Activated gamma-delta T cell treated with anti-CD3 and anti-CD28 coated beads, Interleukin-2, amount 50 U/mL, for 16 hours (primary cell): ENCODE measurements at places on chromosomes 2 and 18.

GRCh38 chr2:5315512-5315911 lies 376.7 kb upstream of the SOX11 start:
- DNase-seq: no peak

DNA sequence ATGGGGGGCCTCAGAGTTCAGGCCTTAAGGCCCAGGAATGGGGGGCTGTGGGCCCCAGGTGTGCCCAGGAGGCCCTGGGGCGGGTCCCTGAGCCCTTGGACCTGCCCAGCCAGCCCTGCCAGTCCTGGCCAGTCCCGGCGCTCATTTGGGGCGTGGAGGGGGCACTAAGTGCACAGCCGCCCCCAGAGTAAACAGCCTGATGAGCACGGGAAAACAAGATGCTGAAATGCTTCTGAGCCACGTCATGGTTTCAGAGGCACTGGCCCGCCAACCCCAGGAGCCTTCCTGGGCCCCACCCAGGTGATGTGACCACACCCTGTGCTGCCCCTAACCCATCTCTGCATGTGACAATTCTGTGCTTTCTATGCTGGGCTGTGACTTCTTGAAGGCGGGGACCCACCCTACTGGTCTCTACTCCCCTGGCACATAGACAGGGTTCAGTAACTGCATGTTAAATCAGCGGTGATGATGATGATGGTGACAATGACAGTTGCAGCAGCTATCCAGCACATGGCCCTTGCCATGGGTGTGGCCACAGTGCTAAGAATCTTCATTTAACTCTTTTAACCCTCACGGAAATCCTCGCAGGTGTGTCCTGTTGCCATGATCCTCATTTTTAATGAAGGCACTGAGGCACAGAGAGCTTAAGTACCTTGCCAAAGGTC lies 28.1 kb upstream of the ASPRV1 start:
- no peak for DNase-seq

DNA sequence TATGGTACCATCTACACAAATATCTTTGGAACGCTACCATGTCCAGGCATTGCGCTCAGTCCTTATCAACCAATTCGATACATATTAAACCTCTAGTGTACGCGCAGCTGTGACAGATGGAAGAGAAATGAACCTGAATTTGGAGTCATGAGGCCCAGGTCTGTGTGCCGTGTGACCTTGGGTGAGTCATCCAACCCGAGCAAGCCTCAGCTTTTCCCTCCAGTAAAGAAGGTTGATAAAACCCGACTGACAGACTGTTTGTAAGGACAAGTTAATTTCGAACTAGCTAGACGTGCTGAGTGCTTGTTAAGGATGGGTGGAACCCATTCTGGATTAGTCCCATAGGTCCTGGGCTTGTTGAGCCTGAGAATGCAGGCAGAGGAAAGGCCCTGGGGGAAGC lies 28.2 kb downstream of the GREB1 start:
- no peak for DNase-seq

DNA sequence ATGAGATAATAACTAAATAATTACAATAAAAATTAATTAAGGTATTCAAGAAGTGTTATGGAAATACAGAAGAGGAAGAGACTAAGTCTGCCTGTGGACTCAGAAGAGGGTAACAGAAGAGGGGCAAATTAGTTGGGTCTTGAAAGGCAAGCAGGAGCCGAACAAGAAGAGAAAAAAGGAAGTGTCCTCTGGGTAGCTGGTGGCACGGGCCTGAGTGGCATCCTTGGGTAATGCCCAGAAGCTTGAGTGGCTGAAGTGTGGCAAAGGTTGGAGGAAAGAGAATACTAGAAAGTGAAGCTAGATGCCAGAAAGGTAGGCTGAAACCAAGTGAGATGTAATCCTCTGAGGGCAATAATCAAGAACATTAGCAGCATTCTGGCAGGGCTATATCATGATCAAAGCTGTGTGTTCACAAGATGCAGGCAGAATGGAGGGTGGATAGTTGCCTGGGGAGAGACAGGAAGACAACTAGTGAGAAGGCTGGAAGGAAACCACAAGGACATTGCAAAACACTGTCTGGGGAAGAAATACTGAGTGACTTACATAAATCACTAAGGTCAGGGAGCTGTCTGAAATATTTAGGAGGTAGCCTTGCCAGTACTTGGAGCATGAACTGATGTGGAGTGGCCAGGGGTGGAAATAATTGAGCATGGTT lies 16.2 kb downstream of the DOCK10 start:
- no peak for DNase-seq

- no peak for DNase-seq
Observed at GRCh38 chr18:9000733-9001132, 101.8 kb upstream of the NDUFV2 start.

DNA sequence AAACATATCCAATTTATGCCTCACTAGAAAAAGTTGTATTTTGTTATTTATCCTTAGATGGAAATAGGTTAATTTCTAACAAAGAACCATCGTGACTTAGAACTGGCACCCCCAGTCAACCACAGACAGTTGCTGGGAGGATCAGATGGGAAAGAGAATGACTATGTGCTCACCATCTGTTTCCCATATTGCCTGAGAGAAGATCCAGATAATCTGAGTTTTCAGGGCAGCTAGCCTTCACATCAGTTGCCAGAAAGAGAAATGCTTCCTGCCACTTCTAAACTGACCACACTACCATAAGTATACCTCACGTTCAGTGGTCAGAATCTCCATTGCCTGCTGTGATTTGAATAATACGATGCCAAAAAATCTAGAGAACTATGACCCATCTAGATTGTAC lies 28.4 kb upstream of the NEB start:
- DNase-seq: no peak

- no peak for DNase-seq
Observed at GRCh38 chr2:60699617-60700016, 56.5 kb upstream of the PAPOLG start.

DNA sequence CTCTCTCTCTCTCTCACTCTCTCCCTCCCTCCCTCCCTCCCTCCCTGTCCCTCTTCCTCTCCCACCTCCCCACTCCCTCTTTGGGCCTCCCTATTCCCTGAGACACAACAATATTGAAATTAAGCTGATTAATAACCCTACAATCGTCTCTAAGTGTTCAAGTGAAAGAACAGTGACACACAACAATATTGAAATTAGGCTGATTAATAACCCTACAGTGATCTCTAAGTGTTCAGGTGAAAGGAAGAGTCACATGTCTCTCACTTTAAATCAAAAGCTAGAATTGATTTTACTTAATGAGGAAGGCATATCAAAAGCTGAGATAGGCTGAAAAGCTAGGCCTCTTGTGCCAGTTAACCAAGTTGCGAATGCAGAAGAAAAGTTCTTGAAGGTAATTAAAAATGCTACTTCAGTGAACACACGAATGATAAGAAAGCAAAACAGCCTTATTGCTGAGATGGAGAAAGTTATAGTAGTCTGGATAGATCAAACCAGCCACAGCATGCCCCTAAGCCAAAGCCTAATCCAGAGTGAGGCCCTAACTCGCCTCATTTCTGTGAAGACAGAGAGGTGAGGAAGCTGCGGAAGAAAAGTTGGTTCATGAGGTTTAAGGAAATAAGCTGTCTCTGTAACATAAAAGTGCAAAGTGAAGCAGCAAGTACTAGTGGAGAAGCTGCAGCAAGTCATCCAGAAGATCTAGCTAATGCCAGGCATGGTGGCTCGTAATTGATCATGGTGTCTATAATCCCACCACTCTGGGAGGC lies 21.3 kb downstream of the MALT1 start:
- DNase-seq: no peak

DNA sequence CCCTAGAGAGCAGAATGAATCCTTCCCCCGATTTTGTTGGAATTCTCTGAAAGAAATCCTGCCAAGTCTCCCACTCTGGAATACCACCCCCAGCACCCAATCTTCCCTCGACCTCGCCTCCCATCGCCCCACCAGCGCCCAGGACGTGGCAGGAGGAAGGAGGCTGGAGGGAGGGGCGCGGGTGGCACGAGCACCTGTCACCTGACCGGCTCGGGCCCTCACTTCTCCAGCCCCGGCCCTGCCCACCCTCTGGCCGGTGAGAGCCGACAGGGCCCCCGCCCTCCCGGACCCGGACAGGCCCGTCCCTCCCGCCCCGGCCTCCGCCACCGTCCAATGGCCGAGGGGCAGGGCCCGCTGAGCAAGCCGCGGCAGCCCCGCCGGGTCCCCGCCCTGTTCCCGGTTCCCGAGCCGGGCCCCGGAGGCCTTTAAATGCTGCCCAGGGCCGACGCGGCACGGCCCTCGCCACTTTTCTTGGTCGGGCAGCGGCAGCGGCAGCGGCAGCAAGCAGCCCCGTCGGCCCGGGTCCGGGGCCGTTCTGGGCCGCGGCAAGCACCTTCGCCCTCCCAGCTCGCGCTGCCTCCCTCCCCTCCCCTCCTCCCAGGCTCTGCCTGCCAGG lies at the start of gene LGALSL:
Gene LGALSL (plus strand): TSS at position 393 of the 616 bp plus-strand sequence. CDS start 384 bp downstream, outside the sequence.
- peak; percentile 9 for DNase-seq

DNA sequence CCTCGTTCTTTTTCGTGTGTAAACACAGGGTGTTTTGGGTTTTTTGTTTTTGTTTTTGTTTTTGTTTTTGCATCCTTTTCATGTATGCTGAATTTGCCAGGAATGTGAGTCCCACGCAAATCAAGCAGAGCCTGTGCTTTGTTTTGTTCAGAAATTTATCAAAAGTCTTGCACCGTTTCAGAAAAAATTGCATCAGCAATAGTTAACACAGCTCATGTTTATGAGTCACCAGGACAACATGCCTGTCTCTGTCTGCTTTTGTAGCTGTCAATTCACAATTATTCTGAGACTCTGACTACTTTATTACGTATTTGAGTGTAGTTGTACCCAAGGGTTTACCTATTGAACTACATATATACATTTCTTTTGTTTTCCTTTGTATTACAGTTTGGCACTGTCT lies 38.3 kb downstream of the MRPL44 start:
- DNase-seq: no peak

DNA sequence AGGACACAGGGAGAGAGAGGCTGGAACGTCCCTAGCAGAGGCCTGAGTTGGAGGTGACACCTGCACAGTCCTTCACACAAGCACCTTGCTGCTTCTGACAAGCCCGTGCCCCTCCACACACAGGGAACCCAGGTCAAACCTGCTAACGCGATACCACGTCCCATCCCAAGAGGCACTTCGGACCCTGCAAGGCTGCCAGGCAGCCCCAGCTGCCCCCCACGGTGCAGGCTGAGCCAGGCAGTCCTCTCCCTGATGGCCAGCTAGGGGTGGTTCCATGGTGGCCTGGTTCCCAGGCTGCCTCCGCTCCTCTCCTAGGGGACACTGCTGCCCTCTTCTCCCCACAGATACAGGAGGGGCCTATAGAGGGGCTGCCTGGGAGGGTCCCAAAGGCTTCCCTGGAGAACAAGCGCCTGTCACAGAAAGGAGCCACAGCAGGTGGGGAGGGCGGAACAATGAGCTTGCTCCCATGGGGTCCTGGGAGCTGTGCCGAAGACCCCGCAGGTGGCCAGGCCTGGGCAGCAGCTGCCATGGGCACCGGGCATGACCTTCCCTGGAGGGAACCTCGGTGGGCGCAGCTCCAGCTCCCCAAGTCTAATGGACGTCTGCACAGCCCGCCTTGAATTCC lies 434.2 kb upstream of the MYT1L start:
- no peak for DNase-seq

DNA sequence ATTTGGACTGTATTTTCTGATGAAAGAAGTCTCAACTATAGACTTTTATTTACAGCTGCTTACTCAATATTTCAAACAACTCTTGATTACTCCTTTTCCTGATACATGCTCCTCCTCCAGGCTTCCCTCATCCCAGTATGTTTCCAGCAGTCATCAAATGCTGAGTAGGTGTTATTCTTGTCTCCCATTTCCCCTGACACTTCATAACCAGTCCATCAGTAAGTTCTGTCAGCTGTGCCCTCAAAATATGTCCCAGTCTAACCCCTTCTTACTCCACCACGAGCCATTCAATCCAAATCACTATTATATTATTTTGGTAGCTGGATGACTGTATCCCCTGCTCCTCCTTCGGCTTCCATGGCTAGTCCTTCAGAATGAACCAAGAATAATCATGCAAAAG lies 189.1 kb upstream of the DTNA start:
- no peak for DNase-seq

DNA sequence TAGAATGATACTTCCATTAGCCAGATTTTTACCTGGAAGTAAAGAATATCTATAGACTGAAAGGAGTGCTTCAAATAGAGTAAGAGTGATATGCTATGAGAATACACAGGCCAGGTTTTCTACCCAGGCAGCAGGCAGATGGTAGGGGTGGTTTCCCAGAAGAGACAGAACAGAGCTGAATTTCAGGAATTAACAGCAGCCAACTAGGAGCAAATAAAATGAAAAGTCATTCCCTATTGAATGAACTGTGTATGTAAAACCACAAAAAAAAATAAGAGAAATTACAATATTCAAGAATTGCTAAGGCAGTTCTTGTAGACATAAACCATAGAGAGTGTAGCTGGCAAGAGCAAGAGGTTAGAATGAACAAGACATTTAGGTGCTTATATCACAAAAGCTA lies 336.8 kb downstream of the KCNJ3 start:
- DNase-seq: no peak

DNA sequence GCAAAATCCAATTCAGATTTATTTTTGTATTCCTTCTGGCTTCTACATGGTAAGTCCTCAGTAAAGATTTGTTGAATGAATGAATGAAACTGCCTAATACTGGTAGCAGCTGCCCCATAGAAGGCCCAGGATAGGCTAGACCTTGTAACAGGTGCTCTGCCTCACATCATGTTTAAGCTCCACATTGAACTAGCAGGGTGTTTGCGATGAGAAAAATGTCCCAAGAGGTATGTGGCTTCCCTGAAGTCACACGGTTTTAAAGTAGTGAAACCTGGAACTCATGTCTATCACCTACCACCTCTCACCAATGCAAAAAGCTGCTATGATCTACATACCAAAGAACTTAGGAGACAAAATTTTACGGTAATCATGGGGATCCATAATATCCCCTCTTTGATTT lies 765 bp upstream of the LHCGR start:
- DNase-seq: no peak

GRCh38 chr2:207045531-207045930 lies 106.2 kb downstream of the CPO start:
- no peak for DNase-seq

GRCh38 chr2:133817680-133818566 lies 249.7 kb upstream of the NCKAP5 start:
- no peak for DNase-seq

- DNase-seq: no peak
Observed at GRCh38 chr2:234996069-234996940, 44.5 kb downstream of the SH3BP4 start.

- DNase-seq: no peak
Observed at GRCh38 chr2:216508229-216508628, 9.6 kb downstream of the RPL37A start.

DNA sequence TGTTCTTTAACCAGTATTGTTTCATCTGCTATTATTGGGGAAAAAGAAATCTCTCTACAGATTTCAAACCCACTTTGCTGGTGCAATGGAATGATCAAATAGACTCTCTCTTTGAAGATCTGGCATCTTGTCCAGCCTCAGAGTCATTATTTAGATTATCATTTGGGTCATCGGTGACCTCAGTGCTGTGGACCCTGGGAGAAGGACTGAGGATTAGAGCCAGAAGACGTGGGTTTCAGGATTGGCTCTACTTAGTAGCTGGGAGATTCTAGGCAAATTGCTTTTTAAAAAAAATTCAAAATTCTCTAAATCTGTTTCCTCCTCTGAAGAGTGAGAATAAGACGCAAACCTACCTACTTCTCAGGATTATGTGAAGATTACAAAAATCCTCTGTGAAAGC lies 107.6 kb upstream of the CTAGE1 start:
- no peak for DNase-seq

- DNase-seq: no peak
Observed at GRCh38 chr2:25194576-25195122, 26.3 kb upstream of the POMC start.

- no peak for DNase-seq
Observed at GRCh38 chr2:159612255-159612901, 4.0 kb downstream of the BAZ2B start.

- DNase-seq: no peak
Observed at GRCh38 chr18:35661483-35662146, 80.1 kb downstream of the GALNT1 start.

GRCh38 chr2:85181844-85182456 lies 48.8 kb downstream of the TCF7L1 start:
- no peak for DNase-seq
